ENCODE measurements at places on chromosomes 7 and 10.

GRCh38 chr10:12533151-12533550 is 183.8 kb downstream of the CAMK1D start:
- no peak for DNase-seq

- no peak for DNase-seq
Measured at GRCh38 chr7:45015313-45015712, 15.3 kb downstream of the CCM2 start.

DNA sequence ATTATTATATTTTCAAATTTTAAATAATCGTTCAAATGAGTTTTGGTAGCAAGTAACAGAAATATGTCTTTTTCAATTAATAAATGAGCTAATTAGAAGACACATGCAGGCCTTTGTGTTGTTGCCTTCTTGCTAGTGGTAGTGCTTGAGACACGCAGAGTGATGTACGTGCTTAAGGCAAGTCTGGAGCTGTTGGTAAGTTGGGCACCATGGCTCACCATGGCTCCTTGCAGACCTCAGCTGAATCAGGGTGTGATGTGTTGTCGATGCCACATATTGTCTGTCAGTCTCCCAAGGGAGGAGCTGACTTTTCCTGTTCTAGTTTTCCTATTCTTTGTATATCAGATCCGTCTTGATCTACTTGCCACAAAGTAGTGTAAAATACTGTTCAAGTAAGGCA is 8.3 kb downstream of the CDK14 start:
- DNase-seq = no peak

- no peak for DNase-seq
Measured at GRCh38 chr7:77386165-77386822, 29.9 kb downstream of the GSAP start.

DNA sequence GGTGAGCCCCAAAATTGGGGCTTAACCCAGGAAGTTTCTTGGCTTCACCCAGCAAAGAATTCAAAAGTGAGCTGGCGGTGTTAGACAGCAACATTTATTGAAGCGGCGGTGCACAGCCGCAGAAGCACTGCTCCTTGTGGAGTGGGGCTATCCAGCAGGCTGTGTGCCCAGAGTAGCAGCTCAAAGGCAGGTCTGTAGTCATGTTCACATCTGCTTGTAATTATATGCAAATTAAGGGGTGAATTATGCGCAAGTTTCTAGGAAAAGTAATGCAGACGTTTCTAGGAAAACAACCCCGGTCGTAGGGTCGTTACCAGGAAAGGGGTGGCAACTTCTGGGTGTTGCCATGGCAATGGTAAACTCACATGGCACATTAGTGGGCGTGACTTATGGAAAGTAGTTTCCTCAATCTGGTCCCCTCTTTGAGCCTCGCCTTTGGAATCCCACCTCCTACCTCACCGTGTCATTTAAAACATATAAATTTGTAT is 13.7 kb upstream of the KBTBD2 start:
- peak; percentile 68 for DNase-seq

GRCh38 chr7:148699024-148699781 is 500 bp downstream of the CUL1 start:
- peak; percentile 32 for DNase-seq

- no peak for DNase-seq
Measured at GRCh38 chr7:21462081-21462480, 34.2 kb downstream of the SP4 start.

DNA sequence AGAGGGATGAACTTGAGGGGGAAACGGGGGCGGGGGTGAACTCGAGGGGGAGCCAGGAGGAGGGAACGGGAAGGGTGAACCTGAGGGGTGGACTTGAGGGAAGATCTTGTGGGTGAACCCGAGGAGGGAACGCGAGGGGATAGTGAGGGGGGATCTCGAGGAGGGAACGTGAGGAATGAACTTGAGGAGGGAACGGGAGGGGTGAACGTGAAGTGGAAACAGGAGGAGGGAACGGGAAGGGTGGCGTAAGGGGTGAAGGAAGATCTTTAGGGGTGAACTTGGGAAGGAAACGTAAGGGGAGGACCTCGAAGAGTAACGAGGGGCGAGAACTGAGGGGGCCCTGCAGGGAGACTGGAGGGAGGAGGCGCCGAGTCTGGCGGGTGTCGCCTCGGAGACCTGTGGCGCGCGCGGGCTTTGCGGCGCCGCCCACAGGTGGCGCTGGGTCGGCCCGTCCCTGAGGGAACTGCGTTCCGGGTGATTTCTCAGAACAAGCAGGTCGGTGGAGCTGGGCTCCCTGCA is 651 bp downstream of the MYO3A start:
- DNase-seq = no peak

DNA sequence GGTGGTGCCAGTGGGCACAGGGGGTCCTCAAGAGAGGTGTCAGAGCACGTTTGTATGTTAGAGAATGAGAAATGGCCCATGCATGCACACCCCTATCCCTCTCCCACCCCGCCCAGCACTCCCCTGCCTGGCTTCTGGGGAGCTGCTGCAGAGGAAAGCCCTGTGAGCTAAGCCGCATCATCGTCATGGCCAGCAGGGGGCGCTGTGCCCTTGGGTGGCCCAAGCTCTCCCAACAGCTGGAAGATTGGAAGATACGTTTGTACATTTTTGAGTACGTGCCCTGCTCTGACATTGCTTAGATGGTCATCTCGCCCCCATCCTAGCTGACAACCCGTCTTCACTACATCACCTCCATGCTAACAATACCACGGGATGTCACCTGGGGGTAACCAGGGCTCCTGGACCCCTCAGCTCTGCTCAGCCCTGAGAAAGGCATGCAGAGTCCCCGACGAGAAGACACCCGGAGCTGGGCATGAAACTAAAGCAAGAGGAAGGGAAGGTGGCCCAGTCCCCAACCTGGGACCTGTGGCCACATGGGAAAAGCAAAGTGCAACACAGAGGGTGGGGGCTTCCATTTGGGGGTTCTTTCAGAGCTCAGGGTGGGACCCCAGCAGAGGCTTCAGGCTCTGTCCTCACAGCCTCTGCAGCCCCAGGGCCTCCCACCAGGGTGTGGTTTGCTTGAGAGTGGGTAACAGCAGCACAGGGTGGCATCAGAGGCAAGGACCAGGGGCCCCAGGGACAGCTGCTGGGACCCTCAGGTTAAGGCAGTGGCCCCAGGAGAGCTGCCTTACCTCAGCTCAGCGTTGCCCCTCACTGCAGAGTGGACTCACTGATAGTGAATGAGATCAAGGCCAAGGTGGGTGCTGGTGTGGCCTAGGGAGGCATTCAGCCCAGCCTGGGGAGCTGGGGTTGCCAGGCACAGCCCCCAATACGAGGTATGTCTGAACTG is 136.6 kb downstream of the PTPN20 start:
- peak; percentile 74 for DNase-seq

- DNase-seq = no peak
Measured at GRCh38 chr7:39693812-39694211, 70.4 kb downstream of the RALA start.

DNA sequence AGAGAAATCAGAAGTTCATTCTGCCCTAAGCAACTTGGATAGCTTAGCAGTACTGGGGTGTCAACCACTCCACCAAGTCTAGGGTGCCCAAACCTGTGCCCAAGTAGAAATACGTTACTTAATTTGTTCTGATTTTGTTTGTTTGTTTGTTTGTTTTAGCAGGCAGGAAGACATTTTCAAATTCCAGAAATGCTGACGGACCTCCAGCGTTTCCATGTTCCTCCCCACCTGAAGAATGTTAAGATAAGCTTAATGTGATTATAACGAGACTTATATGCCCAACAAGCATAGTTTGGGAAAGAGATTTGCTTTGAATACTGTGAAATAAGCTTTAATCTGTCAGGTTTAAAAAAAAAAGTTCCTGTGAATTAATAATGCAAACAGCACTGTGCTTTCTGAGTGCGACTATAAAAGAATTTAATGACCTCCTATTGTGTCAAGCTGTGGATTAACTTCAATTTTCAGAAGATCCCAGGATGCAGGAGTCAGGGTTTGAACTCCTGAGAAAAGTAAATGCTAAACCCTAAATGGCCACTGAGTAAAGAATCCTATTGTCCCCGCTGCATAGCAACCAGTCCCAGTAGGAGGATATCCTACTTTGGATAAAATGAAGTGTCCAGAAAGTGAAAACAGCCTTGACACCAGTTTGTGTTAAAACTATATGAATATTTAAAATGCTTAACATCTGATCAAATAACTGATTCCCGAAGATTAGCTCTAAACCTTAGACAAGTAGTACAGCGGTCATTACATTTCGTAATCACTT is 56.5 kb downstream of the LYZL1 start:
- no peak for DNase-seq

GRCh38 chr10:131819241-131820072 is 81.4 kb upstream of the PPP2R2D start:
- no peak for DNase-seq

DNA sequence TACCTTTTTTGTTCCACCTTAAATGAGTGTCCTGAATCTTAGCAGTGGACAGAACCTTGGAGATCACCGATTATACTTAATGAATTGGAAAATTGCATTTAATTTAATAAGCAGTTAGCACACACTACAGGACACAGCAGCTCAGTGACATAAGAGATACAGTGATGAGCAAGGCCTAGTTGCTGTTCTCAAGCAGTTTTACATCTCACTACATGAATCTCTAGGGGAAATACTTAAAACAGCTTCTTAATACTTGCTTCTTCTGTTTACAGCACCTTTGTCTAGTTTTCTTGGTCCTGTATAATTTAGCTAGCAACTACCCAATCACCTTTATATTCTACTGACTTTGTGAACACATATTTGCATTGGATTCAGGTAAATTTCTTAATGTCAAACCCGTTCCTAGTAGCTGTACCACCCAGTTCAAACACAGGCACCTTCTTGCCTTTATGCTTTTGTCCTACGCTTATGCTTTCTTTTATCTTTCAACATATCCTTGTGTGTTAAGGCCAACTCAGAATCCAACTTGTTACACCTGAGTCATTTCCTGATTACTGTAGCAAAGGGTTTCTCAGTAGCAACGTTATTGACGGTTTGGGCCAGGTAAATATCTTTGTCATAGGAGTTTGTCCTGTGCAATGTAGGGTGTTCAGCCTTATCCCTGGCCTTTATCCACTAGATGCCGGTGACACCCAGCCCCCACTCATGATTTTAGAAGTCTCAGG is 1.8 kb downstream of the STAM start:
- DNase-seq = no peak

GRCh38 chr7:4687956-4688355 is 5.9 kb downstream of the FOXK1 start:
- no peak for DNase-seq

- no peak for DNase-seq
Measured at GRCh38 chr7:47739891-47740290, 158.0 kb upstream of the TNS3 start.

DNA sequence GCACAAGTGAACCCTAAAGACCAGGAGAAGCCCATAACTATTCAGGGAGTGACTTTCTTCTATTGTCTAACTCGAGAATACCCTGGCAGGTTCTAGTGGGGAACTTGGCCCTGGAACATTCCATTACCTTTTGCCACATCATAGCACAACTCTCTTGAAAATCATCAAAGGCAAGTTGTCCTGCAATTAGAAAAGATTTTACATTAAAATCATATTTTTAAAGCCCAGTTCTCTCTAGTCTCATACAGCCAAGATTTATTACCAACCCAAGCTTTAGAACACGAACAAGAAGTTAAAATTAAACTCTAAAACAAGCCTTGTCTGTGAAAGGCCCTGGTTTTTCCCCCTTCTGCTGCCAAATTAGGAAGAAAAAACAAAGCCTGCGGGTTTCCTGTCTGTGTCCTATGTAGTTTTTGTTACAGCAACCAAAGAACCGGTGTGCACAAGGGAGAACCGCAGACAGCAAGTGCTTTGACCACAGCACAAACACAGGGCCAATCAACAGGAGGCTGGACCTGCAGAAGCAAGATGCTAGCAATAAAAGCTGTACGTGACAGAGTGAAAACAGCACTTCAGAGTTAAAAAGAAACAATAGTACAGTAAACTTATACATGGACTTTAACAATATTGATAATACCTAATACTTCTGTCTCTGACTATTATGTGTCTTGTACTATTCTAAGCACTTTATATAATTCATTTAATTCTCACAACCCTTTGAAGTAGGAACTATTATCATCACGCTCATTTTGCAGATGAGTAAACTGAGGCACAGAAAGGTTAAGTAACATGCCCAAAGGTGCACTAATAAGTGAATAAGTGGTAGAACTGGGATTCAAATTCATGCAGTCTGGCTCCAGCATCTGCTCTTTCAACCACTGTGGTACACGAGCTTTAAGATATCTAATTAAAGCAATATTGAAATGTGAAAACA is 65.8 kb downstream of the STK17A start:
- peak; percentile 39 for DNase-seq

DNA sequence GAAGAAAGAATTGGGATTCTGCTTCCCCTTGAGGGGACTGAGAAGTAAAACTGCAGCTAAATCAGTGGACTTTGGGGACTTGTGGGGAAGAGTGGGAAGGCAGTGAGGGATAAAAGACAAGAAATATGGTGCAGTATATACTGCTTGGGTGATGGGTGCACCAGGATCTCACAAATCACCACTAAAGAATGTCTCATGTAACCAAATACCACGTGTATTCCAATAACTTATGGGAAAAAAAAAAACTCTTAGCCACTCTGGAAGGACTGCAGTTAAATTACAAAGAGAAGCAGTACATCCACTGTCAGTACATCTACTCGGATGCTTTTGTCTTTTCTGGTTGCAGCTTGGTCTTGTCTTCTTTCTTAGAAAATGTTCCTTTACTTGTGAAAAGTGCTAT is 27.4 kb upstream of the GOT1 start:
- no peak for DNase-seq

DNA sequence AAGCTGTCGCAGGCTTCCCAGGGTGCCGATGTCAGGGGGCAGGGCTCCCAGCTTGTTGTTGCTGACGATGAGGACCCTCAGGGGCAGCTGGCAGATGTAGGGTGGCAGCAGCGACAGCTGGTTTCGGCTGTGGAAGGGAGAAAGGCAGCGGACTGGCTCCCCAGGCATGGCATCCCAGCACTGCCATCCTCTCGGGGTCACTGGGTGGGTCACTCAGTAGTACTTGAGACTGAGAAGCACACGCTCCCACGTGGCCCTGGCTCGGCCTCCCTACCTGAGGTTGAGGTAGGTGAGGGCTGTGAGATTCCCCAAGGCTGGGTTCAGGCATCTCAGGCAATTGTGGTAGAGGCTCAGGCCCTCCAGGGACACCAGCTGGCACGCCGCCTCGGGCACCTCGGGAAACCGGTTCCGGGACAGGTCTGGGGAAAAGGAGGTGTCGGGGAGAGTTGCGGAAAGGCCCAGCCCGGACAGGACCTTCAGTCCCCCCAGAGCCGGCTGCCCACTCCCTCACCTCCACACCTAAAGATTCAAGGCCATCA is 3.8 kb downstream of the LRCH4 start:
- DNase-seq = no peak

- no peak for DNase-seq
Measured at GRCh38 chr7:71443191-71443530, 311.2 kb downstream of the GALNT17 start.

GRCh38 chr7:99551334-99551733 is 580 bp downstream of the FAM200A start:
- no peak for DNase-seq

- DNase-seq = no peak
Measured at GRCh38 chr10:32891261-32891660, 66.8 kb downstream of the ITGB1 start.

All from activated CD4-positive, alpha-beta T cell treated with anti-CD3 and anti-CD28 coated beads, Interleukin-2, amount 50 U/mL, for 4 hours (primary cell).